ENCODE measurements at places on chromosomes 6 and 20.
A peak's percentile ranks its signal among the peaks of the same experiment; 100 is the strongest.

- peak; percentile 99 for DNase-seq
These were observed 996 bp downstream of the ZBTB2 start for GRCh38 chr6:151390276-151390850.

DNA sequence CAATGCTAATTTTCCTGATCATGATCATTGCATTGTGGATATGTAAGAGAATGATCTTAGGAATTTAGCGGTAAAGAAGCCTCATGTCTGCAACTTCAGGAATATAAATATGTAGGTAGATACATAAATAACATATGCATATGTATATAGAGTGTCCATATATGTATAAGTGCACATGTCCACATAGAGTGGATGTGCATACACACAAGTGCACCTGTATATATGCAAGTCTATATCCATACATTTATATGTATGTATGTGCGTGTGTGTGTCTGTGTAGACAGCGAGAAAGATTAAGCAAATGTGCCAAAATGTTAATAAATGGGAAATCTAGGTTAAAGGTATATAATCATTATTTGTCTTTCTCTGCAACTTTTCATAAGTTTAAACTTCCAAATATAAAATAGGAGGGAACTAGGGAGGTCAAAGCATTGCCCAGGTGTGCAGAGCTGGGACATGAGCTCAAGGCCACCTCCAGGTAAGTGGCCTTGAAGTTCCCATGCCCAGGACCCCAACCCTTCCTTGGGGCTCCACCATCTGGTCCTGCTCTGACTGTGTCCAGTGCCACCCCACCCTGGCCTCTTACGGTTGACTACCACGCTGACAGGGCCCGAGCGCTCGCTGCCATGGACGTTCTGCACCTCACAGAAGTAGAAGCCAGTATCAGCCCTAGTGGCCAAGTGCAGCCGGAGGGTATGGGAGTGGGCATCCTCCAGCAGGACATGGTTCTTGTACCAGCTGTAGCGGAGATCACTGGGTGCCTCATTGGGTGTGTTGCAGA lies 9.6 kb downstream of the SIGLEC1 start:
- peak; percentile 45 for DNase-seq

DNA sequence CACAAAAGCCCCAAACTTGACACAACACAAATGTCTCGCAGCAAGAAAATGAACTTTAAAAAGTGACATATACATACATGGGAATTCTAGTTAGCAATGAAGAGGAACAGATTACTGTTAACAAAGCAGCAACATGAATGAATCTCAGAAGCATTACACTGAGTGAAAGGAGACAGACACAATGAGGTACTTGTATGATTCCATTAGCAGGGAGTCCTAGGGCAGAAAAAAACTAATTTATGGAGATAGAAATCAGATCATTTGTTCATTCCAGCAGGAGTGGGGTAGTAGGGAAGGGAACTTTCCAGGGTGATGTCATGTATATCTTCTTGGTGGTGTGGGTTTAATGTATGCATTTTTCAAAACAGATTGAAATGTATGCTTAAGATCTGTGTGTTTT lies 524.4 kb downstream of the KIF16B start:
- DNase-seq: no peak

- DNase-seq: no peak
These were observed 345.2 kb upstream of the RGS17 start for GRCh38 chr6:153476243-153476642.

DNA sequence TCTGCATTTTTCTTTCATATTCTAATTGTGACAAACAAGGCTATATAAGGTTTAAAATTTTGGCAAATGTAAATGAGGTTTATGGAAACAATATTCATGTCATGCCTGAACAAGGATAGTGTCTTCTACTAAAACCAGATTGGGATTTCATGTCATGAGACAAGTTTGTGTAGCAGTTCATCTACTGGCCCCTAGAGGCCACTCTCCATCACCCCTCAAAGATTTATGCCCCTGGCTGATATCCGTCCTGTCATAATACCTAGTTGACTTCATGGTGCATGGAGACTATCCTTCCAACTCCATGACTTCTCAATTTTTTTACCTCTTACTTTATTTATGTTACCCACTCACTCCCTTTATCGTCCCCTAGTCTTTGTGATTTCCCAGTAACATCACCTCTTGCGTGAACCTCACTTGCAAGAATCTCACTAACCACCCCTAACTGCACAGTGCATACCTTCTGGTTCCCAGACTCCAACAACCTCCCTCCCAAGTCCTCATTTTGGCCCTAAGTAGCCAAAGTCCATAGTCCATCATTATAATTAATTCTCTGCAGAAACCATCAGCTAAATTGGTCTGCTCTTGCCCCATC lies 179.8 kb downstream of the TASP1 start:
- DNase-seq: no peak
